ENCODE measurements at places on chromosomes 4 and X. TPM values are rescaled to one million over a fixed set of nuclear protein-coding genes. Genes with fewer than 3 reads are reported as not detected.
A peak's percentile ranks its signal among the peaks of the same experiment; 100 is the strongest.

DNA sequence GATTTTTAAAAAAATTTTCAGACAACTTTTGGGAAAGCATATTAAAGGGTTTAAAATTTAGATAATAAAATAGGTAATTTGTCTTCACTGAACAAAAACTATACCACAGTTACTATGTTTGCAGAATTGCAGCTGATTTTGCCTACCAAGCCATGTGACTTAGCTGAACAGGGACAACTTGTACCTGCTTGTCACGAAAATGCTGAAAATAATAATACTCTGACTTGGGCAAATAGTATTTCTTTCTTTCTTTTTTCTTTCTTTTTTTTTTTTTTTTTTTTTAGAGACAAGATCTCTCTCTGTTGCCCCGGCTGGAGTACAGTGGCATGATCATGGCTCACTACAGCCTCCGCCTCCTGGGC lies 225.2 kb upstream of the PPP1R2C start:
- DNase-seq: no peak

DNA sequence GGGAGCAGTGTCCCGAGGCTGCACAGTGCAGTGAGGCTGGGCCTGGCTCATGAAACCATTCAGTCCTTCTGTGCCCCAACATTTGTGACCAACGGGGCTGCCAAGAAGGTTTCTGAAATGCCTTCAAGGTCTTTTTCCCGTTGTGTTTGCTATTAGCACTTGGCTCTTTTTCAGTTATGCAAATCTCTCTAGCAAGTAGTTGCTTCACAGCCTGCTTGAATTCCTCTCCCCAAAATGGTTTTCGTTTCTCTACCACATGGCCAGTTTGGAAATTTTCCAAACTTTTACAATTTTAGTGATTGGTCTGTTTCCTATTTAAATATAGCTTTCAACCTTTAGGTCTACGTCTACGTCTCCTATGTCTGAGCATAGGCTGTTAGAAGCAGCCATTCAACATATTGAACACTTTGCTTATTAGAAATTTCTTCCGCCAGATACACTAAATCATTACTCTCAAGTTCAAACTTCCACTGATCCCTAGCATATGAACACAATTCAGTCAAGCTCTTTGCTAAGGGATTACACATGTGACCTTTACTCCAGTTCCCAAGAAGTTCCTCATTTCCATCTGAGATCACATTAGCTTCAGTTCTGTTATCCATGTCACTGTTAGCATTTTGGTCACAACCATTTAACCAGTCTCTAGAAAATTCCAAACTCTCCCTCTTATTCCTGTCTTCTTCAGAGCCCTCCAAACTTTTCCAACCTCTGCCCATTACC lies 901.8 kb downstream of the GLUD2 start:
- DNase-seq: no peak

BST1 gene
- polyA plus RNA-seq: 8.3 TPM

- DNase-seq: peak; percentile 55
Observed at GRCh38 chrX:53256446-53257041, 24.8 kb downstream of the IQSEC2 start.

GRCh38 chr4:54657551-54658251 lies at the start of gene KIT:
TSS of gene KIT (plus strand) at chr4:54657957. CDS start at chr4:54658015, 58 bp downstream.
- peak; percentile 89 for DNase-seq

GRCh38 chr4:101762025-101762424 lies 28.5 kb upstream of the BANK1 start:
- DNase-seq: no peak

DNA sequence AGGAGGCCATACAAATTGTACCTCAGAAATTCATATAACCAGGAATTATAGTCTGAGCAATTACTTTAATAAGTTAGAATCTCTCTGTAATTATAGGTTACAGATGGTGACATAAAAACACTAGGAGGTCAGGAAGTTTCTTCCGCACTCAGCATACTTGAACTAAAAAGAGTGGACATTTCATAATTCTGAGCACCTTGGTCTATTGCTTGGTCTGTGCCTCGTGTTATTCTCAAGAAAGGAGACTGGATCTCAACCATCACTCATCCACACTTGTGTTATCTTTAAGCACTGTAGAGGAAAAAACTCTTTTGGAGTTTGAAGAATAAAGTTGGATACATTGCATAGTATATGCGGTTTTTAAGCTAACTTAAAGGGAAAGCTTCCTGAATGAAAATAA lies 91.1 kb downstream of the SYNPO2 start:
- DNase-seq: no peak

ARHGEF38 gene
- 0.02 TPM for polyA plus RNA-seq

DNA sequence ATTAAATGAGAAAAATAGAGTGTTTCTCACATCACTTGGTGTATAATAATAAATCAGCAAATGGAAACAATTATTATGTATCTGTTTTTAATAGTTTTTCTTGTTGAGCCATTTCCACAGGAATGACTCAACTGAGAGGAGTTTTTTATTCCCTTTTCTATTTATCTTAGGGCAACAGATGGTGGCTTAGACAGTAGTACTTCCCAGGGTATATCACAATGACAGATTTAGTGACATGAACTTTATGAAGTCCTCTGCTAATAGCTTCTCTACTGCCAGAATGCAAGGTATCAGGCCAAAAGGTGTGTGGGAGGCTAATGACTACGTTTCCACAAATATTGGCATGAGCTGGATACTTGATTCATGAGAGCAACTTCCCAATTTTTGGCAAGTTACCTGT lies 126.7 kb downstream of the HTR2C start:
- no peak for DNase-seq

SPIN2A gene
- polyA plus RNA-seq: 0.67 TPM

STARD8 gene
- 2.6 TPM for polyA plus RNA-seq

GPR143 gene
- polyA plus RNA-seq: not detected

PCDH18 gene
- 25.0 TPM for polyA plus RNA-seq

BRCC3 gene
- polyA plus RNA-seq: 11.2 TPM

All from SK-N-SH (cell line).